ENCODE measurements at places on chromosomes 11 and 22.

DNA sequence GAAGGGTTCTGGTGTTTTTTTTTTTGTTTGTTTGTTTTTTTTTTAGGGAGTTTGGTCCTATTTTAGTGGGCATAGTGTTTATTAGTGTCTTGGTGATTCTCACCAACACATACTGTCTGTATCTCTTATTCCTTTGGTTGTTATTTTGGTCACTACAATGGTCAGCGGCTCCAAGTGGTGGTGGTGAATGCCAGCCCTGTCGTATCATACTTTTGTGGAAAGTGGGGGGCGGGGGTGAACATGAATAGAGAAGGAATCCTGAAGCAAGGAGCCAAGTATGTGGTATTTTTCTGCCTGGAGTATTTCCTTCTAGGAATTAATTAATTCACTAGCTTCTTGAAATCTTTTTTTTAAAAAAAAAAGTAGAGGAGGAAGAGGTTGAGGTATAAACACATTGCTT lies 79.6 kb downstream of the GRK3 start:
- no peak for DNase-seq

- no peak for DNase-seq
Observed at GRCh38 chr11:23398052-23398451, 537.8 kb upstream of the CCDC179 start.

DNA sequence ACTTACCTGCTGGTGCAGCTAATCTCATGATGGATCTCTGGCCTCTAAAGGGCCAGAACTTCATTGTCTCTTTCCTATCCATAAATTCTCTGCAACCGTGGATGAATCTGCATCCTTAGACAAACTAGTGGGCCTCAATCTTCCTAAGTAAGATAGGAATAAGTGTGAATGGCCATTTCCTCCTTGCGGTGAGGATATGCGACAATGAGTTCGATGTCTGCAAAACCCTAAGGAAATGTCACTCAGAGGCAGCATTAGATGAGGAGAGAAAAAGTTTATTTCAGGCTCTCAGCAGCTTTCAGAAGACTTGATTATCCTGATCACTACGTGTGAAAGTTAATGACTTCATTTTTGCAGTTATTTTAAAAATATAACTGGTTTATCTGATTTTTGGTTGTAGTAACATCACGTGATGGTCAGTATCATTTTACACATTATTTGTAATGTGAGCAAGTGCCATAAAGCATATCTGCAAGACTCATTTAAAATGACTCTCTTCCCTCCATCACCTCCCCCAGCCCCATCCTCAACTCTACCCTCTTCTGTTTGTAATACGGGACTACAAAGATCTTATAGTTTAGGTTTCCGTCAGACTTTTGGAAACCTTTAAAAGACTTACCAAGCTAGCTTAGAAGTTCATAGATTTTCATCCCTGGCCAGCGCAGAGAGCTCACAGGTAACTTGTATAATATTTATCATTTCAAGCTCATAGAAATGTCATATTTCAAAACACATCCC lies 10.2 kb downstream of the GRAP2 start:
- DNase-seq: no peak

- no peak for DNase-seq
Observed at GRCh38 chr11:3222941-3223915, 4.6 kb upstream of the MRGPRG start.

GRCh38 chr11:32316858-32317642 lies 118.3 kb downstream of the WT1 start:
- peak; percentile 14 for DNase-seq

DNA sequence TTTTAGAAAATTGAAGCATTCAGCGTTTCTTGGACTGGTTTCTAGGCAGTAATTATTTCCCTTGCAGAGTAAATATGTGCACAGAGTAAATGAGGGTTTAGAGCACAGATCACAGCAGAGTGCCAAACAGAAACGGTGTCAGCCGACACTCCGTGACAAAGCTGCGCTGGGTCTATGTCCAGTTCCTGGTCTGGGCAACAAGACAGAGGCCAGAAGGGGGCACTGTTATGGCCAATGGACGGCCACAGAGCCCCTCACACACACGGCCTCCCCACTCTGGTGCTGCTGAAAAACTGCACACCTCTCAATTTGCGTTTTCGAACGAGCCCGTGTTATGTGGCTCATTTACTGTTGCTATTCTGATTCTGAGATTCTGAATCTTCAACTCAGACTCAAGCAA lies 180.7 kb downstream of the MPPED1 start:
- DNase-seq: no peak

- peak; percentile 71 for DNase-seq
Observed at GRCh38 chr11:75577207-75577606, 15.2 kb downstream of the SERPINH1 start.

- peak; percentile 44 for DNase-seq
Observed at GRCh38 chr22:17772958-17773605, 1.2 kb downstream of the BID start.

GRCh38 chr11:118366287-118366686 lies 6.9 kb downstream of the UBE4A start:
- DNase-seq: no peak

DNA sequence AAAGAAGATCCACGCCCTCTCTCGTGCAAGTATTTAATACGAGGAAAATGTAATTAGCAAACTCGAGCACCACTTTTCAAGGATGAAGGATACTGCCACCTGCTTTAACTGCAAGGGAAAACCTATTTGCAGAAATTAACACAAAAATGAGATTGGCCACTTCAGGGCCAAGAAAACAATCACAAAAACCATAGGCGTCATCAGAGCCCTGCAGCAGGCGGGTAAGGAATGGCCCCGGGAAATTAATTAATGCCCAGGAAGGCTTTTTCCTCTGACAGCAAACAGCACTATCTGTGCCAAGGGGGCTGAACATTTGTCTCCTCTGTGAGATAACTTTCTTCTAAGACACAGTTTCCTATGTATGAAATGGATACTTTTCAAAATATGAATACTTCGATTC lies 255.7 kb downstream of the CTTN start:
- no peak for DNase-seq

- no peak for DNase-seq
Observed at GRCh38 chr22:17968126-17968525, 56.2 kb downstream of the MICAL3 start.

DNA sequence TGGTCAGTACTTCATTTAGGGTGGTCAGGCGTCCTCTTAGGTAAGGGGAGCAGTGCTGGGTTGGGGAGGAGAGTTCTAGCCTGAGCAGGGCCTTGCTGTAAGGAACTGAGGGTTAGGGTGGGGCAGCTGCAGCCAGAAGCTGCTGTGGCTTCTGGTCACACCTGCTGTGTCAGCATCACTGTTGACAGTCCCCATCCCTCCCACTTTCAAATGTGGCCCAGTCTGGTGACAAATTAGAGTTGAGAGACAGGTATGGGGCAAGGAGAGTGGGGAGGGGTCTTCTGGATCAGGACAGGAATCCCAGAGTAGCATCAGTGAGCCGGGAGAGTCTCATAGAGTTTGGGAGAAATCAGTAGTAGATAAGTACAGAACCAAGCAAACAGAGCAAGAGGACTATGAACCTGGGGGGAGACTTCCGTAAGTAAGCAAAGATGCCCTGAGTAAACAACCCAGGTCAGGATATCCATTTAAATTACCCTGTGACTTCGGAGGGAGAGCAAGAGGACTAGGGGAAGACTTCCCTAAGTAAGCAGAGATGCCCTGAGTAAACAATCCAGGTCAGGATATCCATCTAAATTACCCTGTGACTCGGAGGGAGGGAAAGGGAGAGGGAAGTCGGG lies 53.7 kb downstream of the PPP6R2 start:
- no peak for DNase-seq

DNA sequence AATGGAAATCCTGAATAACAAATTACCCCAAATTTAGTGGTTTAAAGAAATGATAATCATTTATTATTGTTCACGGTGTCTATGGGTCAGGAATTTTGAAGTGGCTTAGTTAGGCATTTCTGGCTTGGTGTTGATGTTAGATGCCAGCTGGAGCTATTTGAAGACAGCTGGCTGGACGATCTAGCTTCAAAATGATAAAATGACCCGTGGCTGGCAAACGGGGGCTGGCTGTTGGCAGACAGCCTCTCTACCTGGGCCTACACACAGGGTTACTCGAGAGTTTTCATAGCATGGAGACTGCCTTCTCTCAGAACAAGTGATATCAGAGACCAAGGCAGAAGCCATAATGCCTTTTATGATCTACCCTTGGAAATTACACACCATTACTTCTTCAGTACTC lies 285.2 kb downstream of the METTL15 start:
- no peak for DNase-seq
